ENCODE measurements at places on chromosomes 6 and 20. TPM values are rescaled to one million over a fixed set of nuclear protein-coding genes. Genes with fewer than 3 reads are reported as not detected.

The HLA-DRB5 gene
- 0.79 TPM for total RNA-seq

The PIM1 gene
- 38.3 TPM for total RNA-seq

The PSMB9 gene
- total RNA-seq = 7.3 TPM

The TCP11 gene
- 0.30 TPM for total RNA-seq

The GSS gene
- 26.5 TPM for total RNA-seq

The EEF1E1 gene
- total RNA-seq = 14.6 TPM

The FAM209B gene
- total RNA-seq = not detected

The ATF6B gene
- total RNA-seq = 23.1 TPM

The HS3ST5 gene
- total RNA-seq = 0.30 TPM

The PIGU gene
- 9.8 TPM for total RNA-seq

The AGPAT4 gene
- total RNA-seq = 17.2 TPM

The ADISSP gene
- 14.4 TPM for total RNA-seq

The UNC5CL gene
- total RNA-seq = 0.30 TPM

The PRELID3B gene
- 50.0 TPM for total RNA-seq

The FGD2 gene
- 5.4 TPM for total RNA-seq

The TBC1D20 gene
- 22.9 TPM for total RNA-seq

Measured in skin of body (tissue), 3 donors.